Fibroblast of skin of left biceps (primary cell): ENCODE measurements at places on chromosomes 5 and 9.

DNA sequence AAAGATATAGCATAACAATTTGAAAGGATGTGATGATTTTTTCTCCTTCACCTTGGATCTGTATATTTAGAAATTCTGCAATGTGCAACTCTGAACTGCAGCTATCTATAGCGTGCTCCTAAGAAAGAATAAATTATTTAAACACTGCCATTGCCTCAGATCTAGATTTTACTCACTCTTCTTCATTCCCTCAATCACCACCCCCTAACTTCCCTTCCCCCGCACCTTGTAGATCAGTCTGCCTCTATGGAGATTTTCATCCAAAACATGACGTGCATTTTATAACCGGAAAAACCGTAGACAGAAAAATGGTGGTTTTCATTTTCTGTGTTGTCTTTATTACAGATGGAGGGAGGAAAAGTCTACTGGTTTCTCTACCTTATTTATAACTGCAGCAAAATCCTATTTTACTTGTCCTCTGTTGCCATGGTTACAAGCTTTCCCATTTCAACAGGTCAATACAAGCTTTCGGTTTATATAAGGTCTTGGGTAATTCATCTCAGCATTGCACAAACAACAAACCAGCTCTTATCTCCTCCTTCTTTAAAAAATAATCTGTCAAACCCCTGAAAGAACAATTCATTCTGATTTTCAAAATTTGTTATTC, 480.0 kb downstream of the TAF11L14 start:
- no peak for DNase-seq

DNA sequence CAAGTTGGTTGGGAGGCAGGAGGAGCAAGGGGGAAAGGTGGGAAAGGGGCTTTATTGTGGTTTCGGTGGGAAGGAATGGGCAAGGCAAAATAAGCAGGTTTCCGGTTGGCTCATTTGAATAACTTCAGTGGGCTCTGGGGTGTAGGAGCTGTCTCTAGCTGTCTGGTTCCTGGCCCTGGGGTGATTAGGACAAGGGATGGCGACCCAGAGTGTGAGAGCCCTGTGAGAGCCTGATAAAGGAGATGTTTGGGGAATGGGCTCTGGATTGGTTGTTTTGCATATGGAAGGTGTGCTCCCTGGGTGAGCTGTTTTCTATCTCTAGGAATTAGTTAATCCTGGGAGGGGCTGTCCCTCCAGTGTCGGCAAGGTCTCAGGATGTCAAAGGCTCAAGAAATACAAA, 15.4 kb downstream of the ANKRD34B start:
- DNase-seq: no peak

GRCh38 chr5:9473624-9474023, 72.3 kb downstream of the SEMA5A start:
- DNase-seq: no peak

GRCh38 chr5:14834062-14834461, 37.5 kb downstream of the ANKH start:
- no peak for DNase-seq

DNA sequence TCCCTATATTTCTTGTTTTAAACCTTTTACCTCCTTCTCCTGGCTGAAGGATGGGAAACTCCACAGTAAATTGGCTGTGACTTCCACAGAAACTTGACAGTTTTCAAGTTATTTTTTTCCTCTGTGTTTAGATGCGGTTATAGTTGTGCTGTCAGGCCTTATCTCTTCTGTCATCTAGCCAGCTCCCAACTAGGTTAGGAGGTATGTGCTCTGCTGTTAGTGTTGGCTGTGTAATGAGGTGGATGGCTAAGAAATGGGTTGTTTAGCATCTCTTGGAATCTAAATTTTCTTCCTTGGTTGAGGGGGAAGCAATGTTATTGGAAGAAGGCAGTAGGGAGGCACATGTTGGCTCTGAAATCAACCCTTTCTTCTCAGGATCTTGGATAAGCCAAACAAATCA, 149.9 kb upstream of the RUSC2 start:
- no peak for DNase-seq

GRCh38 chr9:131618071-131618479, 72.8 kb downstream of the PRRT1B start:
- DNase-seq: no peak

DNA sequence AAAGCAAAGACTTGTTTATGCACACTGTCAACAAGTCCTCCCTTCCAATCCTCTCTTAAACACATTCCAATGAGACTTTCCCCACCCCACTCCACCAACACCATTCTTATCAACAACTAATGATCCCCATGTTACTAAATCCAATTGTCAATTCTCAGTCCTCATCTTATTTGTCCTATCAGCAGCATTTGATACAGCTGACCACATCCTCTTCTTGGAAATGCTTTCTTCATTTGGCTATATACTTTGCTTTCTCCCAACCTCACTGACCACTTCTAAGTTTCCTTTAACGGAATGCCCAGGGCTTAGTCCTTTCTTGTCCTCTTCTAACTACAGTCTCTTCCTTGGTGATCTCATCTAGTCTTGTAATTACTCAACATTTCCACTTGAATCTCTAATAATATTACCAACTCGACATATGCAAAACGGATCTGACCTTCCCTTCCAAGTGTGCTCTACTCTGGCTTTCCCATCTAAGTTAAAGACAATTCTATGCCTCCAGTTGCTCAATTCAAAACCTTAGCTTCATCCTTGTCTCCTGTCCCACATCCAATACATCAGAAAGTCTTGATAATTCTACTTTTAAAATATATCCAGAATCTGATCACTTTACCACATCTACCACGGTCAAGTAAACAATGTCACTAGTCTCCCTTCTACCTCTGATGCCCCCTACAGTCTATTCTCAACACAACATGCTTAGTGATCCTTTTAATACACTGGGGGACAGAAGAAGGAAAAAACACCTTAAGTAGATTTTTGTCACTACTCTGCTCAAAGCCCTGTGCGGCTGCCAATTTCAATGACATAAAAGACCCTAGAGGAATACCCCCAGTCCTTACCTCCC, 25.5 kb downstream of the AGTPBP1 start:
- no peak for DNase-seq

DNA sequence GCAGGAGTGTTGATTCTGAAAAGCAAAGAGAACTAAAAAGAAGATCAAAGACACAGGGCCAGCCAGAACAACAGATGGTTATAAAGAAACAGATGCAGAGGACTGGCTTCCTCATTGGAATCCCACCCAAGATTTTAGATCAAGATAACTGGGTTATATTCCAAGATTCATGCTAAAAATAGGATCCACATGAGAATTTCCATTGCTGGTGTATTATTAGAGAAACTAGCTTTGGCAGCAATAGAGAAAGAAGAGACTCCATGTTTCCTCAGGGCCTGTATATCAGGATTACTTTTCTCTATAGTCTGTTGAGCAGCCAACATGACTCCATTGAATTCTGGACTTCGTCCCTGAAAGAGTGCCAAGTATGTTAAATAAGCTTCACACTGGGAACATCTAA, 367.3 kb downstream of the TUSC1 start:
- DNase-seq: no peak

DNA sequence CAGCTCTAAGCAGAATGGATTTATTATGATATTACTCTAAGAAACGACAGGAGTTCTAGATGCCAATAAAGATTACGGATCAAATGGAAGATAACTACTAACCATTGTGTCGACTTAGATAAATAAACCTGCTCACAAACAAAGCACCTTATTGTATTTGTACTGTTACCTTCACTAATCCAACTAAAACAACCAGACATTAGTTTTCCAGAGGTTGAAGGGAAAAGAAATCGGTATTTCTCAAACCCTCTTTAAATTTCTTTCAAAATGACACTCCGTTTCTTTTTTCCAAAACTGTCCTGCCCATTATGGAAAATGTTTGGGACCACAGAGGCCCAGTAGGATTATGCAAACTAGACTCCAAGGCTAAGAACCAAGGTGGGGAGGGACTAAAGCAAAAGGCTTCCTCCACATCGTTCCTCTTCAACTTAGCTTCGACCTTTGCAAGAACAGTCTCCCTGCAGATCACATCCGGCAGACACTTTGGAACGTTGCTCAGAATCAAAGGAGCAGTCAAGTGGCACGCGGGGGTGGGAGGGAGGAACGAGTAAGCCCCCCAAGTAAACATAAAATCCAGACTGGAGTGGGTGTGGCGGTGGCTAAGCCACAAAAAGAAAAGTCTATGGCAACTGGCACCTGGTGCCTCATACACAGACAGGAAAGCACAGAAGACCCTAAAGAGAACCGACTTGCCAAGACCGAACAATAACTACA, 2.7 kb downstream of the MLLT3 start:
- no peak for DNase-seq

DNA sequence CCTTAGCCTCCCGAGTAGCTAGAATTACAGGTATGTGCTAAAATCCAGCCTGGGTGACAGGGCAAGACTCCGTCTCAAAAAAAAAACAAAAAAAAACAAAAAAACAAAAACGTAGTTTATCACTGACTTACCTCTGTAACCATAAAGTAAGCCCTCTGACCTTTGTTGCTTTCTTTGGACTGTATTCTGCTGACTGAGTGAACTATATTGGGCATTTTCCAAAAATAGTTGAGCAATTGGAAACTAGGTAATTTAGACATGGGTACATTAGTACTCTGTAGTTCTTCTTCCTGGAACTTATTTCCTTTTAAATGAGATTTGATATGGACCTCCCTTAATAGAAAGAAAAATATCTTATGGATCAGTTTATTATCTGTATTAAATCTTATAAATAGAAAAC, 66.6 kb downstream of the ANKHD1 start:
- no peak for DNase-seq

DNA sequence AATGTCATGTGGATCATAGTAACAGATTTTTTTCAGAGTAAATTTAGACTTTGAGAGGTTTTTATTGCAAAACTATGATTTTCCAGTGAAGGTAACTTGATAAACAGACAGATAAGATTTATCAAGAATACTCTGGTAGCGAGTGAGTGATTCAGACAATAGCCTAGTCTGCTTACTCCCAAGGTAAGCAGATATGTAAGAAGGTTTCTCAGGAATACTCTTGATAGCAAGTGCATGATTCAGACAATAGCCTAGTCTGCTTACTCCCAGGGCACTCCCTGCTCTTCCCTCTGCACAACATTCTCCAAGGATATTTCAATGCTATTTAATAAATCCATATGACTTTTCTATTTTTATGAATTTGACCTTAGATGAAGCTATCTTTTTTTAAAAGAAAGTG, 1881.5 kb downstream of the EFNA5 start:
- DNase-seq: no peak
